Posterior cingulate gyrus (tissue), 11 donors: ENCODE measurements at places on chromosomes 5 and 9.

- DNase-seq = no peak
Observed at GRCh38 chr9:109072821-109073435, 46.8 kb downstream of the TMEM245 start.

GRCh38 chr9:126354887-126355770 lies 28.5 kb downstream of the MVB12B start:
- DNase-seq = no peak

DNA sequence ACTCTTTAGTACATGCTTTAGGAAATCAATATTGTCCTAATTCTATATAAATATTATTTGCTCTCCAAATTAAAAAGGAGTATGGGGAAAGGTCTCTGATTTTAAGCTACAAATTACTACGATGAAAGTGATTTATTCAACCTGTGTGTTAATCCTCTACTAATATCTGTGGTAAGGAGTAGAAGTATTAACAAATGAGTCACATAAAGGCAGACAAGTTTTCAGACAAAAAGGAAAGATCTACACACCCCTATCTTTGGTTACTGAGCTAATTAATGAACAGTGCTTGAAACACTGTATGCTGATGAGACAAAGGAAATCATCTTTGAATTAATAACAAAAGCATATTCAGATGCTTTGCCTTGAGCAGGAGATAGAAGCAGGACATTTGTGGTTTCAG lies 15.9 kb downstream of the LOX start:
- DNase-seq = no peak

DNA sequence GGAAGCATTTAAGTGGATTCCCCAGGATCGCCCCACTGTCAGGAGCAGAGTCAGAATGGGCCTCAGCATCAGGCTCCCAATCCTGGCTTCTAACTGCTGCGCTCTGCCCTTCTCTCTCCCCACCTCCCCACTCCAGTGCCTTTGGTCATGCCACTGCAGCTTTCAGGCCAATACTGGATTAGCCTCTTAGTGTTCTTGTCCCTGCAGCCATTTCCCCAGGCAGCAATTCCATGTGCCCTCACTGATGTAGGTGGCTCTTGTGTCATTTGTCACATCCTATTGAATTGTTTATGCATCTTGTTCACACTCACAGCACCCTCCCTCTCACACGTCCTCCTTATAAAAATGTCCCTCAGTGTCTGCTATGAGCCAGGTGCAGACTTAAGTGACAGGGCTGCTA lies 544.2 kb upstream of the DAP start:
- no peak for DNase-seq

GRCh38 chr5:31107091-31107518 lies 86.4 kb upstream of the CDH6 start:
- DNase-seq = no peak

- peak; percentile 31 for DNase-seq
Observed at GRCh38 chr9:37311938-37312708, 110.4 kb upstream of the GRHPR start.

GRCh38 chr5:181197326-181197951 lies 7.6 kb downstream of the TRIM7 start:
- no peak for DNase-seq

- peak; percentile 80 for DNase-seq
Observed at GRCh38 chr9:71604197-71605063, 163.9 kb downstream of the CEMIP2 start.

- no peak for DNase-seq
Observed at GRCh38 chr9:70352802-70353201, 61.7 kb downstream of the KLF9 start.

- no peak for DNase-seq
Observed at GRCh38 chr5:170821257-170821800, 37.8 kb downstream of the GABRP start.

GRCh38 chr5:54171645-54172384 lies 138.6 kb downstream of the ARL15 start:
- no peak for DNase-seq

DNA sequence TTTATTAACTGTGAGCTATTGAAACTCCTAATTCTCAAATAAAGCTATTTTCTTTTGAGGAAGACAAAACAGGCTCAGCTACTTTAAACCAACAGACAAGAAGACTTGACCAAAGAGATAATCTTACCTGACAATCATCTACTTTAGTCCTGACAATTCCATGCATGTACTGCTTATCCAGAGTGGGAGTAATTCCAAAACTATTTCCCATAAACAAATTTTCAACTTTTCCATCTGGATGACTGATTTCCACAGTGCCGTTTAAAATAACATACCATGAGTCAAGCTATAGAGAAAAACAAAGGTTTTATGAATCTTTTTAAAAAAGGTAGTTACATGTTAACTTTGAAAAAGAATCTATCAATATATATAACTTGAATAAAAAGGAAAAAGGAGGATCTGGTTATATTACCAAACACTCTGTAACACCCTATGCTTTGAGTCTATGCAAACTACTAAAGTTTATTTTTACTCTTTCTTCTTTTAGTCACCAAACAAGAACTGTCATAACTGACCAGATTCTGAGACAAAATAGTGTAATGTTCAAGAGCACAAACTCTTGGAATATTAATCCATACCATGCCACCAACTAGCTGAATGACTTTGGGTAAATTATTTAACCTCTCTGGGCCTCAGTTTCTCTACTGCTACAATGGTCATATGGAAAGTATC lies 129.7 kb downstream of the RAPGEF6 start:
- DNase-seq = no peak

DNA sequence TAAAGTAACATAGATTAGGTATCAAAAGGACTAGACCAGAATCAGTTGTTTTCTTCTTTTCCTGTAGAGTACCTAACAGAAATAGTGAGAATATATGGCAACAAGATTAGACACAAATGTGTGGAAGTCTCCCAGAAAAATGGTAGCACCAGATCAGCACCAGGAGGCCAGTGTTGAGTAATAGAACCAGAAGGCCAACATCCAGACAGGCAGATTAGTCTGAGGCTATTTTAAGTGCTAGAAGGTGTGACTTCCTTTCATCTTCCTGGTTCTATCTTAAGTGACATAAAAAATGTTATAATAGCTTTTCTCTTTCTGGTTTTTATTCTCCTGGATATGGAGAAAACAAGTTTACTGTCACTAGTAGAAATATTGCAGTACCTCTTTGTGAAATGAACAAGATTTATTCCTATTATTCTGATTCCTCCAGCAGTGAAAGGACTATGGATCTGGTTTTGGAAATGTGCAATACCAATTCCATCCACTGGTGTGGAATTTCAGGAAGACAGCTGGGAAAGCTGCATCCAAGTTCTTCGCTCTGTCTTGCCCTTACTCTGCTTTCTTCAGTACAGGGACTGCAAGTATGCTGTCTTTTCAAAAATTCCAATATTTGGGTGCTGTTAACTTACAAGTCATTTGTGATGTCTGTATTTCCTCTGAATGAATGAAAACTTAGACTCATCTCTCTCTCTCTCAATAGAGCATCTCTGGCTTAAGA lies 39.1 kb downstream of the SHLD3 start:
- no peak for DNase-seq
